ENCODE measurements at places on chromosomes 12 and 14.
A peak's percentile ranks its signal among the peaks of the same experiment; 100 is the strongest.

- H3K27me3 ChIP-seq = no peaks in the 10 kb centered on the region
- H3K4me3 ChIP-seq = no peak overlapping the region
- DNase-seq = peak; percentile 54
- H3K36me3 ChIP-seq = peaks cover 34% of the 10 kb centered on the region
Observed at GRCh38 chr14:91968280-91968679, 20.8 kb upstream of the FBLN5 start.

- no peak for DNase-seq
- no peak overlapping the region for H3K27ac ChIP-seq
- H3K27me3 ChIP-seq = no peaks in the 10 kb centered on the region
Observed at GRCh38 chr14:61552241-61552640, 143.1 kb upstream of the HIF1A start.

DNA sequence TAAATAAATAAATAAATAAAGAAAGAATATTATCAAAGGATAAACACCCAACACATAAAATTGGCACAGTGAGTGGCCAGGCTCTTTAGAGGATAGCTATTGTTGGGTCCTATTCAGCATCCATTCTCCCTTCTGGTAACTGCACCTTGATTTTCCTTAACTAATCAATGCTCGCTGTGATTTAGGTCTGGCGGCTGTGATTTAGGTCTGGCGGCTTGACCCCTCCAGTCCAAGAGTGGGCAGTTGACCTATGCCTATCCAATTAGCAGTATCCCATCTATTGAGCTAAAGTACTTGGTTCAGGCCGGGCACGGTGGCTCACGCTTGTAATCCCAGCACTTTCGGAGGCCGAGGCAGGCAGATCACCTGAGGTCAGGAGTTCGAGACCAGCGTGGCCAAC lies 9.7 kb upstream of the SLC15A4 start:
- no peak overlapping the region for H3K27ac ChIP-seq
- no peak for DNase-seq
- no peaks in the 10 kb centered on the region for H3K27me3 ChIP-seq
- H3K4me3 ChIP-seq = no peak overlapping the region
- no peaks in the 10 kb centered on the region for H3K36me3 ChIP-seq

DNA sequence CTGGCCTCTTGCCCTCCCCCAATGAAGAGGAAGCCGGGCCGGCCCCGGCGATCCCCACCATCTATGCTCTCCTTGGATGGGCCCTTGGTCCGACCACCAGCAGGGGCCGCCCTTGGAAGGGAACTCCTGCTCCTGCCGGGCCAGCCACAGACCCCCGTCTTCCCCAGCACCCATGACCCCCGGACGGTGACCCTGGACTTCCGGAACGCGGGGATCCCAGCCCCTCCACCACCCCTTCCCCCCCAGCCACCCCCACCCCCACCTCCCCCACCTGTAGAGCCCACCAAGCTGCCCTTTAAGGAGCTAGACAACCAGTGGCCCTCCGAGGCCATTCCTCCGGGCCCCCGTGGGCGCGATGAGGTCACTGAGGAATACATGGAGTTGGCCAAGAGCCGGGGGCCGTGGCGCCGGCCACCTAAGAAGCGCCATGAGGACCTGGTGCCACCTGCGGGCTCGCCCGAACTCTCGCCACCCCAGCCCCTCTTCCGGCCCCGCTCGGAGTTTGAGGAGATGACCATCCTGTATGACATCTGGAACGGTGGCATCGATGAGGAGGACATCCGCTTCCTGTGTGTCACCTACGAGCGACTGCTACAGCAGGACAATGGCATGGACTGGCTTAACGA lies 19.4 kb downstream of the SETD1B start:
- H3K4me1 ChIP-seq = no peaks in the 10 kb centered on the region
- no peak overlapping the region for H3K4me3 ChIP-seq
- DNase-seq = no peak
- H3K27ac ChIP-seq = no peak overlapping the region
- no peaks in the 10 kb centered on the region for H3K27me3 ChIP-seq

DNA sequence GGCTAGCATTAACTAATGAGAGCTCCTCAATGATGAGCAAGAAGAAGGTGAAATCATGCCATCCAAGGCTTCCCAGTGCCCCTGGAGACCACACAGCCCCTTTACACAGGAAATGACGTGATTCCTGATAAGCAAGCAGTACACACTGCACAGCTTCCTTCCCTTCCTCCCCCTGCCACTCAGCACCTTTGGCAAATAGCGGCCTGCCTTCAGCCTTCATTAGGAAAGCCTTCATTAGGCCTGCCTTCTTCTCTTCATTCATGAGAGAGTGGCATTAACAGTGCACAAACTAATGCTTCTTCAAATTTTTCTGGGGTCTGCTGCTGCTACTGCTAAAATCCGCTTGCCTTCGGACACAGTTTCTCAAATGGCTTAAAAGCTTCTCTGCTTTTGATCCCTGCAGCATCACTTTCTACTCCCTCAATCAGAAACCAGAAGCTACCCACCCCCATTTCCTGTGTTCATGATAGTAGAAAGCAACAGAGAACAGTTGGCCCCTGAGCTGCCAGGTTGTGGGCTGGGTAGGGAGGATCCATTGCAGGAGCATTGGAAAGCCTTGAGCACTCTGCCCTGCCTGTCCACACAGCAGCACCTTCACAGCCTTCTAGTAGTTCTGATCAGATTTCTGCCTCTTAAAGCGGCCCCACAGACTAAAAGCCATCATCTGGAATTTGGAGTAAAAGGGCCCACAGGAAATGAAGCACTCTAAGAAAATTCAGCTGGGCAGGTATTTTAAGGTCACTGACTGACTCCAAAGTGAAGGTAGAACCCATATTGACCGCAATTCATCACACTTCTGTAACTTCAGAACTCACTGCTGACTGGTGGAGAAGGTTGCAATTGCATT lies 103.8 kb upstream of the ETV6 start:
- H3K36me3 ChIP-seq = no peaks in the 10 kb centered on the region
- no peaks in the 10 kb centered on the region for H3K27me3 ChIP-seq
- H3K4me3 ChIP-seq = peak overlapping the region; percentile 29
- peak overlapping the region; percentile 86 for H3K27ac ChIP-seq
- peak; percentile 21 for DNase-seq

GRCh38 chr12:66497008-66497897 lies 181.6 kb downstream of the GRIP1 start:
- DNase-seq = no peak
- peaks cover 6% of the 10 kb centered on the region for H3K27me3 ChIP-seq
- no peaks in the 10 kb centered on the region for H3K4me1 ChIP-seq
- no peaks in the 10 kb centered on the region for H3K36me3 ChIP-seq

GRCh38 chr12:75716291-75717025 lies 205.0 kb upstream of the KRR1 start:
- no peaks in the 10 kb centered on the region for H3K27me3 ChIP-seq
- no peak for DNase-seq
- H3K36me3 ChIP-seq = no peaks in the 10 kb centered on the region
- H3K27ac ChIP-seq = no peak overlapping the region

DNA sequence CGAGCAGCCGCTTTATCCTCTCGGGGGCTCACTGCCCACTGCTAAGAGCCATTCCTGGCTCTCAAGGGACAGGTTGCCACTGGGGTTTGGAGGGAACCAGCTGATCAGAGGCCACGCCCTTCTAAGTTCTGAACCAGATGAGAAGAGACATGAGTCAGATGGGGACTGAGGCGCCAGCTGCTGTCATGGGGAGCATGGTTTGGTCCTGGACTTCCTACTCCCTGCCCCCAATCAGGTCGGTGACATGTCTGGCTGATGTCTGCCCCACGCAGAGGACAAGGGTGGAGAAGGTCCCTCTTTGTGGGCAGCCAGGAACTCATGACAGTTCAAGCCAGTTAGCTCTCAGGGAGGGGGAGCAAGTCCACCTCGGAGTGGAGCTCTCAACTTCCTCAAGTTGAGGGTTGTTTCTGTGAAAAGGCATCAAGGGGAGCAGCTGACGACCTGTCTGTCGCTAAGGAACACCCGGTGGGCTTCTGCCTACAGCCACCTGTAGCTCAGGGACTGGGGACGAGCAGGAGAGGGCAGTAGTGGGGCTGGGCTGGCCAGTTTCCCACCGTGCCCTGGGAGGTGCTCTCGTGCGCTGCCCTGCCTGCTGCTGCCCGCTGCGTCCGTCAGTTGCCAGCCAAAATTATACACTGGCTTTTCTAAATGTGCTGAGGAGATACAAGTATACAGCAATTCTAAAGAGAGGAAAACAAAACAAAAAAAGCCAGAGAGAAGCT lies 20.5 kb downstream of the PSMC1 start:
- H3K4me3 ChIP-seq = no peak overlapping the region
- no peaks in the 10 kb centered on the region for H3K27me3 ChIP-seq
- H3K27ac ChIP-seq = no peak overlapping the region

All from CD4-positive, alpha-beta T cell (primary cell).